ENCODE measurements at places on chromosomes 4 and X. TPM values are rescaled to one million over a fixed set of nuclear protein-coding genes. Genes with fewer than 3 reads are reported as not detected.

DNA sequence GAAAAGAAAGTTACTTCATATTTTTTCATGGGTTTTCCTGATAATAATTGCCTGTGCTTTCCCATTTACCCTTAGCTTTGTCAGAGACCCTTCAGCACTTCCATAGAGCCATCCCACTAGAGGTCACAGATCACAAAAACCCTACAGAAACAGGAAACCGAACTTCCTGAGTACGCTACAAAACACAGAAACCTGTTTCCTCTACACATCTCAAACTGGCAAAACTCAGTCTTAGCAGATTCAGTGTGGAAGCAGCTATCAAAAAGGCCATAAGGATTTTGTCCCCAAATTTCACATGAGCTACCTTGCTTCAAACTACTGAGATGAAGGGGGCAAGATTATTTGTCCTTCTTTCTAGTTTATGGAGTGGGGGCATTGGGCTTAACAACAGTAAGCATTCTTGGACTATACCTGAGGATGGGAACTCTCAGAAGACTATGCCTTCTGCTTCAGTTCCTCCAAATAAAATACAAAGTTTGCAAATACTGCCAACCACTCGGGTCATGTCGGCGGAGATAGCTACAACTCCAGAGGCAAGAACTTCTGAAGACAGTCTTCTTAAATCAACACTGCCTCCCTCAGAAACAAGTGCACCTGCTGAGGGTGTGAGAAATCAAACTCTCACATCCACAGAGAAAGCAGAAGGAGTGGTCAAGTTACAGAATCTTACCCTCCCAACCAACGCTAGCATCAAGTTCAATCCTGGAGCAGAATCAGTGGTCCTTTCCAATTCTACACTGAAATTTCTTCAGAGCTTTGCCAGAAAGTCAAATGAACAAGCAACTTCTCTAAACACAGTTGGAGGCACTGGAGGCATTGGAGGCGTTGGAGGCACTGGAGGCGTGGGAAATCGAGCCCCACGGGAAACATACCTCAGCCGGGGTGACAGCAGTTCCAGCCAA is at the start of gene MMRN1:
MMRN1 (plus strand) TSS at position 206 of the 902 bp plus-strand sequence; CDS start at position 324, 118 bp downstream.
- DNase-seq: no peak

Gene DCAF8L2
- total RNA-seq: not detected

GRCh38 chr4:3074846-3075651 is 568 bp downstream of the HTT start:
- peak; percentile 88 for DNase-seq

Gene LGI2
- total RNA-seq: 52.3 TPM

Gene PCDH7
- 107 TPM for total RNA-seq

DNA sequence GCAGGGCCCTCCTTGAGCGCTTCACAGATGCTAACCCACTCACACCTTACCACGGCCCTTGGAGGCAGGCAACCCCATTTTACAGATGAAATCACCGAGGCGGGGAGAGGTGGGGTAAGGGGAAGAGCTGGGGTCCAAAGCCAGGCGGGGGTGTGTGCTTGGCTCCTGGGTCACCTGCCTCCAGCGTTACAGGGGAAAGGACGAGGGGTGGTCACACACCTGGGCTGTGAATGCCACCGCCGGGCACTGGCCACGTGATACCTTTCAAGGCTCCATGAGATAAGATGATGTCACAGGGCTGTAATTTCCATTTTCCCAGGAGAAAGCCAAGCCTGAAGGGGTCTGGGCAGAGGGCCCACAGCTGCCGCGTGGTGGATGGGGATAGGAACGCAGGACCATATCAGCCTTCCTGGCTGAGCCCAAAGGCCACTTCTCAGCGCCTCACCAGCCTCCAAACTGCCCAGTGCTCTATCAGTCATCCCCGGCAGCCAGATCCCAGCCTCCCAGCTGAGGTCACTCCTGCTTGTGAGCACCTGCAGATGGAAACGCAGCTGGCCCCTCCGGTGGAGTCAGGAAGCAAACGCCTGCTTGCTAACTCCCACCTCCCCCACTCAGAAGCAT is 62.4 kb upstream of the CRMP1 start:
- DNase-seq: no peak

GRCh38 chr4:127196655-127197352 is 436.0 kb upstream of the INTU start:
- no peak for DNase-seq

DNA sequence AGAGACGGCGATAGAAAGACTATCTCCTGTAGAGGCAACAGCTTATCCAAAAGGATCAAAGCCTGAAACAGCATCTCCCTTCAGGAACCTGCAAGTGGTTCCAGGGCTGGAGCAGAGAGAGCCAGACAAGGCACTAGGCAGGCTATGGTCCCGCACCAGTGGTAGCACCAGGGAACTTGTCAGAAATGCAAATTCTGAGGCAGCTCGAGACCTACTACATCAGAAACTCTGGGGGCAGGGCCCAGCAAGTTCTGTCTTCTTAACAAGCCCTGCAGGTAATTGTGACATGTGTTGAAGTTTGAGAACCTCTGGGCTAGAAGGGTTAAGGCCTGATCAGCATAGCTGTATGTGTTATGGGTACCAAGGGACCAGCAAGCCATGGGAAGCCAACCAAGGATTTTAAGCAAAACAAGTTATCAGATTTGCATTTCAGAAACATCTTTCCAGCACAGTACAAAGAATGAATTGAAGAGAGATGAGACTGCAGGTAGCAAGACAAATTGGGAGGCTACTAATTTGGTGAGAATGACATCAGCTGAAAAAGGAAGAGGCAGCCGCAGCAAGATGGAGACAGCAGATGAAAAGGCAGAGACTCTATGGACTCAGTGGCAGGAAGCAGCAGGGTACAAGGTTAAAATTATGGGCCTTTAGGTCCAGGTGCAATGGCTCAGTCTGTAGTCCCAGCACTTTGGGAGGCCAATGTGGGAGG is 139.7 kb downstream of the TSPAN5 start:
- DNase-seq: no peak

- no peak for DNase-seq
Observed at GRCh38 chr4:24395937-24396336, 188.4 kb downstream of the DHX15 start.

DNA sequence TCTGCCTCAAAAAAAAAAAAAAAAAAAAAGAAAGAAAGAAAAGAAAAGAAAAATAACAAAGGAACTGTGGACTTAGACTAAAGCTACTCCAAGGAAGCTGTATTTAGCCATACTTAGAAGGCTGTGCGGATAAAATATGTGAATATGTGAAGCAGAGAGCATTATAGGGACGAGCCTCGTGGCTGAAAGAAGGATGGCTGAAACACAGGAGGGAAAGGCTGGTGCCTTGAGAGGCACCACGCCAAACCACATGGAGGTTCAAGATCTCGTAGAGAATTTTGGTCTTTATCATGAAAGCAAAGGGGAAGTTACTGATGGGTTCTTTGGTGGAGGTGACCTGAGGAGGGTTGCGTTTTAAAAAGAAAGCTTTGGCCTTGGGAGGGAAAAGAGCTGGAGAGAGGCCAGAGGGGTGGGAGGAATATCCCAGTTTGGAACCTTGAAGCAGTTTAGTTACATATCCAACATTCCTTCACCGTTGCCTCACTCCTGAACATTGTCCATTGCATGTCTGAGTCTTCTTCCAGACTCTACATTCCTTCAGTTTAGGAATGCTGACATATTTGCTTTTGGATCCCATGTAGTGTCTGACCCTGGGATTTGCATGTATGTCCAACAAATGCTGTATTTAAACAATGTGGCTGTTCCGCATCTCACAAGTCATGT is 82.5 kb downstream of the CPE start:
- DNase-seq: no peak
